Lung (tissue), 17 donors: ENCODE measurements at places on chromosomes 2 and 18.

DNA sequence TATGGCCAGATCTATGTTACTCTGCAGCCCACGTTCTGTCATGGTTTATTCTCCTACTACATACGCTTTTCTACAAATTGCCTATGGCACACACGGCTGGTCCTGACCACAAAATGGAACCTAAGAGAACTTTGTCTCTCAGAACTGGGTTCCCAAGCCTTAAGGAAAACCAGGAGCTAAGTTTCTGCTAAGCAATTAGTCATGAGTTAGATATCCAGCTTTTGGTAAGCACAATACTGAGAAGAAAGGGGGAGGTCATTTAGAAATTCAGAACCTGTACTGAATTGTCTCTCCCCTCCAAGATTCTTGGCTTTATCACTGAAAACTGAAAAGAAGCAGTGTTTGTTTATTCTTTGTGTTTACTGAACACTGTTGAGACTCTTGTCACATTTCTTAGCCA is 283.5 kb upstream of the TANK start:
- DNase-seq: no peak

GRCh38 chr2:181165199-181165868 is 184.9 kb downstream of the UBE2E3 start:
- no peak for DNase-seq

- DNase-seq: no peak
Measured at GRCh38 chr18:11714244-11714918, 25.3 kb downstream of the GNAL start.

GRCh38 chr18:2312440-2312839 is 258.9 kb downstream of the METTL4 start:
- no peak for DNase-seq

GRCh38 chr2:191899410-191899809 is 52.5 kb upstream of the CAVIN2 start:
- peak; percentile 19 for DNase-seq

DNA sequence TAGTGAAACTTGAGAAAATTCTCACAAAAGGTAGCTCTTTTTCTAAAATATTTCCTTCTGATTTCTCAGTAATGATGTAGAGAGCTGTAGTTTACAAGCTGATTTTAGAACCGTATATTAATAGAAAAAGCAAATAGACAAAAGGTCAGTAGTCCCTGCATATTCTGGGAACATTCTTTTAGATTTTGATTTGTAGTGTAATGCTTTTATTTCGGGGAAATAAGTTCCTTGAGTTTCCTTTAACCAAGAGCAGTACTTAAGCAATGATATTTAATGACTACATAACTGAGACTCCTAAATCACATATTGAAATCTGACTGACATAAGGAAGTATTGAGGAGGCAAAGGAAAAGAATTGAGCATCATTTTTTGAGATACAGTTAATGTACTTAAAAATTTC is 22.4 kb downstream of the NBEAL1 start:
- no peak for DNase-seq

GRCh38 chr18:52339891-52340371 is at the start of gene DCC:
TSS of gene DCC (plus strand) at chr18:52340197. CDS start at chr18:52340788, 591 bp downstream.
- peak; percentile 89 for DNase-seq

- DNase-seq: no peak
Measured at GRCh38 chr2:230951396-230951795, 26.4 kb upstream of the GPR55 start.

GRCh38 chr2:72889991-72890390 is 2.8 kb downstream of the SPR start:
- no peak for DNase-seq

- DNase-seq: no peak
Measured at GRCh38 chr2:111025288-111025687, 95.4 kb upstream of the BCL2L11 start.

GRCh38 chr2:8346706-8347430 is 335.0 kb upstream of the ID2 start:
- no peak for DNase-seq

DNA sequence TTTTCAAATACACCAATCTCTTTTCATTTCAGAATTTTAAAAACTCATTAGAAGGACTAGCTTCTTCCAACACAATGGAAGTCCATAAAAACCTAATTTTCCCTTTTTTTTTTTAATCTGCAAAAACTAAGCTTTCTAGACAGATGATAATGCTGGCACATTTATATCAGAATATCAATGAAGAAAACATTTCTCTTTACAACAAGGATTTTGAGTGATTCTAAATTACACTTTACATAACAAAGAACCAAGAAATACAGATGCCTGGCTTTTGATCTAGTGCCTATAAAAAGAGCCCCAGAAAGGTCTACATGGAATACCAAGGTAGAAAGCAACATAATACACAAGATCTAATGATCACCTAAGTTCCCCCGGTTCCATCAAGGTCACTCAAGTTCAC is 108.0 kb downstream of the AFF3 start:
- DNase-seq: no peak
